Stimulated activated CD8-positive, alpha-beta memory T cell treated with anti-CD3 and anti-CD28 coated beads, Interleukin-12 subunit alpha, Interleukin-12 subunit beta, amount 100 ng/mL, for 1 hour (primary cell): ENCODE measurements at places on chromosomes 7 and 10.

GRCh38 chr10:16184906-16185305, 251.9 kb upstream of the PTER start:
- no peak for DNase-seq

DNA sequence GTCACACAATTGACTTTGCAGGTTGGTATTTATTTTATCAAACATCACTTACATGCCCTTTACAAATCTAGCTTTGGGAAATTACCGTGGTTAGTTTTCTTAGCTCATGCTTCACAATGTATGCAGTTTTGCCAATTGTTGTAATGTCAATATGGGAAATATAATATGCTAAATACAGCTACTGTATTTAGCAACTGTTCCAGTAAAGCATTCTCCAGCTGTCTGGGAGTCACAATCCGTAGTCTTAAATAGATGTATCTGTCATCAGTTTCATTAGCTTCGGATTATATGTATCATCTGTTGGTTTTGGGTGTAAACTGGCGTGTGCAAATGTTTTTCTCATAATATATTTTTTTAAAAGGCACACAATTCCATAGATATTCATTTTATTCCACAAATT, 19.4 kb upstream of the AHR start:
- no peak for DNase-seq

- no peak for DNase-seq
Observed at GRCh38 chr7:39446546-39446945, 119.7 kb upstream of the YAE1 start.

DNA sequence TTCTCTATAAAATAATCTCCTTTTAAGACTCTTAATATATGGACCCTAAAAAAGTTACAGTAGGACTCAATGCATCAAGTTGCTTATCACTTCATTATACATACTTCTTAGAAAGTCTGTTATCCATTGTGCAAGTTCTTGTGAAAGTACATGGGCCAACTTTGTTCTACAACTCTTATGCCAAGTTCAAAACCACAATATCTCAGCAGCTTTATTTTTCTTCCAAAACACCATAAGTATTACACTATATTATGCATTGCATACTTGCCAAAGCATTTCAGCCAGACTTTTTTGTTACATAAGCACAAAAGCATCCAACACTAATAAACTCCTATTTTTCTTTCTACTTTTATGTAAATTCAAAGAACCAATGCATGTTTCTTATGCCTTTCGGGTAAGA, 94.4 kb downstream of the AHR start:
- no peak for DNase-seq

DNA sequence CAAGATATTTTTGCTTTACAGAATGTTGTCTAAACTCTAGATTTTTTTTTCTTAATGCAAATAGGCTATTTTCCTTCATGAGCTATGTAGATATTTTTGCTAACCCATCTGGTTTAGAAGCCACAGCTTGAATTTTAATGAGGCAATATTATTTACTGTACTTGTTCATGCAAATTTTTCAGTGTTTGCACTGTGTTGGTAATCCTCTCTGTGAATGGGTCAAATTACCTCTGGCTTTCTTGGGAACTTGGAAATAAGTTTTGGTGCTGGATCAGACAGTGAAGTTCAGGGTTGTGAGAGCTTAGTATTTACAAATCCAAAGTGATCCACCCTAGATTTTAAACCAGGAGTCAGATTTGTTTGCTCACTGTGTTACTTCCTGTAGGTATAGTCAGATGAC, 686.9 kb downstream of the NXPH1 start:
- no peak for DNase-seq

GRCh38 chr7:51062222-51062987, 254.2 kb downstream of the COBL start:
- DNase-seq = no peak

GRCh38 chr10:95306851-95307250, 16.0 kb upstream of the PDLIM1 start:
- no peak for DNase-seq

DNA sequence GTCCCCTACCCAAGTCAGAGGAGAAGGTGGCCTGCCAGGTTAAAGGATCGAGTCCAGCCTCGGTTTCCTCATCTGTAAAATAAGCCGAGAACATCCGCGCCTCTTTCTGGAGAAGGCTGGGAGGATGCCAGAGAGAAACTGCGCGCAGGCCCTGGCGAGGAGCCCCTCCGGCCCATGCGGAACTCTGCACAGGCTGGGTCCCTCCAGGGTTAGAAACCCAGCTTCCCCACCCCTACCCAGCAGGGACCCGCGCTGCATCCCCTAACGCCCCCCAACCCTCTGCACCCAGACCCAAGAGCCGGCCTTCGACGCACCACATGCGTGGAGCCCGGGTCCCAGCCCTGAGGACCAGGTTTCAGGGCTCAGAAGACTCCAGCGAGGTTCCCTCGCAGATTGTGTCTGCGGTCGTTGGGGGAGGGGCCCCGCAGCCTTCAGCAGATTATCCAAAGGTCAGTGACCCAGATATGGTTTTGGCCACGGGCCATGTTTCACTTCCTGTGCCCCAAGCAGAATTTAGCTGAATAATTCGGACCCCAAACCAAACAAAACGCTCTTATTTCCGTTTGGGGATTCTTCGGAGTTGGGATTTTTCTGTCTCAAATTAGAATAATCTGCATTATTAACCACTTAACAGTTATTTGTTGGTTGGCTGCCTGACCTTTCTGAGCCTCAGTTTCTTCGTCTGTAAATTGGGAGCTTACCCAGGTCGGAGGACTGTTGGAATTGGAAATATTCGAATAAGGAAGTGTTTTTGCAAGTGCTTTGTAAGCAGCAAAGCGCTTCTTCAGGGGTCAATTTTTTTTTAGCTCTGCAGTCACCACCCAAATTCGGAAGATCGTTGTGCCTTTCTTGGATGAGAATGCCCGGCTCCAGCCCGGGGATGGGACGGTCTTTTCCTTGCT, 167.7 kb downstream of the UBE2H start:
- DNase-seq = no peak

DNA sequence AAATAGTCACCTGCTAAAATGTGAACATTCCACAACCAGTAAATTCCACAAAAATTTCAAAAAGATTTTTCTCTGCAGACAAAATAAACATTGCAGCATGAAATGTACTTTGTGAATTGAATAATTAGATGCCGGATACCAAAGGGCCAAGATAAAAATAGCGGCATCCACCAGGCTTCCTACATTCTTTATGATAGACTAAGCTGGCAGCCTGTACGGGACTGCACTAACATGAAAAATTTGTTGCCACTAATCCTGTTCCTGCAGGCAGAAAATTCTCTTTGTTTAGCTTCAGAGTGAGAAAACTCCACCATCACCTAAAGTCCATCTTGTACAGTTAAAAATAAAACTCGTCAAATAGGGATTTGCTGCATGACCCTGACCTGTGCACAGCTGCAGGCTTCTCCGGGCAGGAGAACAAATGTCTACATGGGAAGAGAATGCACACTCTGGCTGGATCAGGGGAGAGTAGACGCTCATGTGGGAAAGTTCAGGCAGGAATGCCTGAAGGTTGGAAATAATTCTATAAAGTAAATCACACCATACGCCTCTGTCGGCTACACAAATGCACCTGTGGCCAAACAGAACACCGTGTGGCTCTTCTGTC, 15.6 kb upstream of the ADO start:
- DNase-seq = no peak

DNA sequence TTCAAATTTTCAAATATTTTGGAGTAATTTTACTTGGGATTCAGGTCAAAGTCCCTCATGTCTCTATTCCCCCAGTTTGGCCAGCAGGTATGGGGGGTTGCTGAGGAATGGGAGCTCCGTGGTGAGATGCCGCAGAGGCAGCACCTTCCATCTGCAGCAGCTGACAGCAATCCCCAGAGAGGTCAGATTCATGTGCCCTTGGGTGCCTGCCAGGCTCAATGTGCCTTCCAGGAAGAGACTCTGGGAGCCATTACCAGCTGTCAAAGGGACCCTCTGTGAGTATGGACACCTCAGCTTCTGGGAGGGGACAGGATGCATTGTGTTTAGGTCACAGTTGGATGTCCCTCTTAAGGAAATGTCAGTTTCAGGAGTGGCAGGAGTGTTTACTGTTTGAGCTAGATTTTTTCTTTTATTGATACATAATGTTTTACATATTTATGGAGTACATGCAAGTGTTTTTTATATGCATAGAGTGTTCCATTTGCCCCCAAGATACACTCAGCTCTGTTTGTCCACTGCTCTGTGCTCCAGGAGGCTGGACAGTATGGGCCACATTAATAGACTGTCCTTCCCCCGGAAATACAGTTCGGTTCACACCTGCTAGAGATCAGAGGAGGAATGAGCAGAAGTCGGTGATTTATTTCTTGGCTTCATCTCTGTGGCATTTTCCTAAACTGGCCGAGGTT, 75.3 kb upstream of the GRB10 start:
- DNase-seq = no peak

GRCh38 chr10:31770307-31770902, 158.2 kb downstream of the ARHGAP12 start:
- DNase-seq = peak; percentile 37

GRCh38 chr10:124717911-124718741, 26.1 kb downstream of the FAM53B start:
- DNase-seq = peak; percentile 63

DNA sequence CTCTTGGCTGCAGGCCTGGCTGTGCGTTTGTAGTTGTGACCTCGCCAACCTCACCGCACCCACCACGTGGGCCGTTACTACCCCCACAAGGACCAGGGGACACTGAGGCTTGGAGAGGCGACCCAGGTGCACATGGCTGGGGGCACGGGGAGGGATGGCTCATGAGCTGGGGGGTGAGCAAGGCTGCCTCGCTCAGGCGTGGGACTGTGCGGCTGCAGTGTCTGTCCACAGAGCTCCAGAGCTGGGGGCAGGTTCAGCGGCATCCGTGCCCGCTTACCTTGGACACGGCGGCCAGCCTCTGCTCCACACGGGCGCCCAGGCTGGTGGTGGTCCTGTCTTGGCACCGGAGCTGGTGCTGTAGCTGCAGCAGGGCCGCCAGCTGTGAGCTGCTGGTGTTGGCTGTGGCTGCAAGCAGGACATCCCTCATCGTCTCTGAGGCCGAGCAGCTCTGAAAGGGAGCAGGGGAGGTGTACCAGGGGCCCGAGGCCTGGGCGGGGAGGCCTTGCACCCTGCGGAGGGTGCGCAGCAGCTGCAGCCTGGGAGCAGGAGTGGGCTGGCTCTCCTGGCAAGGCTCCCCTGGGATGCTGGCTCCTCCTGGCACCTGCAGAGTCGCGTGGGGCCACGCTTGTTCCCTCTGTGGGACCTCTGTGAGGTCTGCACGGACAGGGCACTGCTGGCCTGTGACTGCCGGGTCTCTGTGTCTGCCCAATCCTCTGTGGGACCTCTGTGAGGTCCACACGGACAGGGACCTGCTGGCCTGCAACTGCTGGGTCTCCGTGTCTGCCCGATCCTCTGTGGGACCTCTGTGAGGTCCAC, 60.0 kb upstream of the NKX6-2 start:
- DNase-seq = no peak

GRCh38 chr10:49264177-49264677, 34.7 kb upstream of the C10orf71 start:
- DNase-seq = no peak

DNA sequence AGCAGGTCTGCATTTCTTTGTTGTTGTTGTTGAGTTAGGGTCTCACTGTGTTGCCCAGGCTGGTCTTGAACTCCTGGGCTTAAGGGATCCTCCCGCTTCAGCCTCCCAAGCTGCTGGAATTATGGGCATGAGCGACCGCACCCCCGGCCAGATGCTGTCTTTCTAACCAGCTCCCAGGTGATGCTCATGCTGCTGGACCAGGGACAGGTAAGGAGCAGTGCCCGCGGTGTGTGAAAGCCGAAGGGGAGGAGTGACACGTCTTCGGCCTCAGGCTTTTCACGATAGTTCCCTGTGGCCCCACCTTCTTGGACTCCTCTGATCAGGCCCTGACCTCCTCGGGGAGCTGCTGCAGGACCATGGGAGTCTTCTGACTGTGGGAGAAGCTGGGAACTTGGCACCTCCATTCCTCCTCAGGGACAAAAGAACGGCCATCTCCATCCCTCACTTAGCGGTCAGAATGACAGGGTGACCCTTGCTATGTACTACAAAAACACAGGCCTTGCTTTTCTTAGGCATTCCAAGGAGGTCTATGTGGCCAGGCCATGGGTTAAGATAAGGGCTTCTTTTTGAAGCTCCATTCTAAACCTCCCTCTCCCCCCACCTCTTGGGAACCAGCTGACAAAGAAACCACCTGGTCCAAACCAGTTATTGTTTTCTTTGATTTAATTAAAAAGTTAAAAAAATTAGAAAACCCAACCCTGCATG, 5.5 kb downstream of the SFRP5 start:
- DNase-seq = no peak

- DNase-seq = no peak
Observed at GRCh38 chr10:85847085-85847484, 519.5 kb downstream of the GRID1 start.

GRCh38 chr7:128931190-128931798, 6.4 kb upstream of the IRF5 start:
- no peak for DNase-seq

DNA sequence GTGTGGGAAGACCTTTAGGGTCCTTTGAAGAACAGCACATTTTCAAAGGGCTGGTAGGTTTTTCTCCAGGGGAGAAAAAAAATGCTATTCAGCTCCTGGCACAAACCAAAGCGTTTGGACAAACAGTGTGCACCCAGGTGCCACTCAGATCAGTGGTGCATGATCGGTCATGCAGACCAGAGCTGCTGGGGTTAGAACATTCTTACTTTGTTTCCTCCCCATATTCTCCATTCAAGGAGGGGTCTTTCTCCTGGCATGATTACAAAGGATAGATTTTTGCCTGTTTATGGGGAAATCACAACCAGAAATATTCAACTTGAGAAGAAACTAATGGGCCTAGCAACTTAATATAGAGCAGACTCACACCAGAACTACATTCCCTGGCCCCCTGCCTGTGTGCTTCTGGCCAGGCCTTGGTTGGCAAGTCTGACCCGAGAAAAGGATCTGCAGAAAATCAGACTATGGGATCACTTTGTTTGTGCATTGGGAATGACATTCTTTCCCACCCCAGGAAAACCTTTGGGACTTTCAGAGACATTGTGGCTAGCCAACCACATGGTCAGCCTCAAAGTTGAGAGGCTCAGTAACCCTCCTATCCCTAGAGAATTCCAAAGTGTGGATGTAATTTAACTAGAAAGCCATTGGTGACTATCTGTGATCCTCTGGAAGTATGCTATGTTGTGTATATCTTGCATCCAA, 82.3 kb upstream of the FGL2 start:
- no peak for DNase-seq

GRCh38 chr10:19833170-19833824, 17.1 kb downstream of the PLXDC2 start:
- DNase-seq = no peak

GRCh38 chr7:1447551-1448244, 11.6 kb downstream of the MICALL2 start:
- no peak for DNase-seq
